ENCODE measurements at places on chromosomes 4 and X.
A peak's percentile ranks its signal among the peaks of the same experiment; 100 is the strongest.

GRCh38 chr4:169051761-169052593 is 41.9 kb upstream of the CBR4 start:
- DNase-seq, result peak; percentile 32

GRCh38 chr4:100786481-100786880 is 268.7 kb upstream of the EMCN start:
- no peak for DNase-seq

- DNase-seq, result no peak
Observed at GRCh38 chr4:2261853-2262144, at the start of gene MXD4. TSS of gene MXD4 (minus strand) at chr4:2262109. CDS start at chr4:2261980, 129 bp downstream.

- no peak for DNase-seq
Observed at GRCh38 chr4:185738820-185739219, 73.2 kb downstream of the SORBS2 start.

- DNase-seq, result no peak
Observed at GRCh38 chr4:183326853-183327252, 4.6 kb upstream of the CLDN24 start.

- peak; percentile 48 for DNase-seq
Observed at GRCh38 chr4:81921751-81922159, 450.0 kb upstream of the RASGEF1B start.

DNA sequence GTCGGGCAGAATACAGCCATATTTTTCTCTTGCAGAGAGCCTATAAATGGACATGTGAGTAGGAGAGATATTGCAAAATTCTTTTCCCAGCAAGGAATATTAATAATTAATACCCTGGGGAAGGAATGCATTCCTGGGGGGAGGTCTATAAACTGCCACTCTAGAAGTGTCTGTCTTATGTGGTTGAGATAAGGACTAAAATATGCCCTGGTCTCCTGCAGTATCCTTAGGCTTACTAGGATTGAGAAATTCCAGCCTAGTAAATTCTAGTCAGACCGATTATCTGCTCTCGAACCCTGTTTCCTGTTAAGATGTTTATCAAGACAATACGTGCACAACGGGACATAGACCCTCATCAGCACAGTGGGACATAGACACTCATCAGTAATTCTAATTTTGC is 872.6 kb downstream of the FSTL5 start:
- DNase-seq, result no peak

DNA sequence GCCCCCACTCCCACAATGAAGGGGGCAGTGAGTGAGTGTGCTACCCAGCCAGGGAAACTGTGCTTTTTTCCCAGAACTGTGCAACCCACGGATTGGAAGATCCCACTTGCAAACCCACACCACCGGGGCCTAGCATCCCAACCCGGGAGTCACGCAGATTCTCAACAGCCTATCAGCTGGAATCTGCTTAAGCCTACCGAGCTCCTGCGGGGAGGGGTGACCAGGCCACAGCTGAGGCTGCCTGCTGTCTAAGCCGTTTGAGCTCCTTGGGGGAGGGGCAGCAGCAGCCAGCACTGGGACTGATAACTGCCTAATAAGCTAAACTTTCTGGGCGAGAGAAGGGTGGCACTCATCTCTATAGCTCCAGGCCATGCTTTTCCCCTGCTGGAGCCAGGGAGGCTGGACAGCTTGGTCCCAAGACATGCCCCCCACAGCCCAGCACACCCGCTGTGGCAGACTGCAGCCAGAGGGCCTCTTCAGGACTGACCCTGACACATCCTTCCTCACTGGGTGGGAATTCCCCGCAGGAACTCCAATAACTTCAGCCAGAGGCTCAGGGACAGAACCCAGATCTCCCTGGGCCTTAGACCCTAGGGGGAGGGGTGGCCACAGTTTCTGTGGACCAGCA is 161.3 kb upstream of the MAGEB18 start:
- DNase-seq, result no peak

DNA sequence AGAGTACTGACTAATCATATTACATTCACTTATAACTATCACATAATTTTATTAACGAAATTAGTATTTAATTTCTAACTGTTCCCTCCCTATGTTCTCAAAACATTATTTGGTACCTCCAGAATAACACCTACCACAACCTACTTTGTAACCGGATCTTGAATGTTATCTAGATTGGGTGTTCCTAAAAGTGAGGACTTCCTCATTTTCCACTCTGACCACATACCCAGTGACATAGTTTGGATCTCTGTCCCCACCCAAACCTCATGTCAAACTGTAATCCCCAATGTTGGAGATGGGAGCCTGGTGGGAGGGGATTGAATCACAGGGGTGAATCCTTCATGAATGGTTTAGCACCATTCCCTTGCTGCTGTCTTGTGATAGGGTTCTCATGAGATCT is 21.8 kb downstream of the NR3C2 start:
- DNase-seq, result no peak

- DNase-seq, result no peak
Observed at GRCh38 chr4:113469926-113470325, 291.6 kb downstream of the CAMK2D start.

DNA sequence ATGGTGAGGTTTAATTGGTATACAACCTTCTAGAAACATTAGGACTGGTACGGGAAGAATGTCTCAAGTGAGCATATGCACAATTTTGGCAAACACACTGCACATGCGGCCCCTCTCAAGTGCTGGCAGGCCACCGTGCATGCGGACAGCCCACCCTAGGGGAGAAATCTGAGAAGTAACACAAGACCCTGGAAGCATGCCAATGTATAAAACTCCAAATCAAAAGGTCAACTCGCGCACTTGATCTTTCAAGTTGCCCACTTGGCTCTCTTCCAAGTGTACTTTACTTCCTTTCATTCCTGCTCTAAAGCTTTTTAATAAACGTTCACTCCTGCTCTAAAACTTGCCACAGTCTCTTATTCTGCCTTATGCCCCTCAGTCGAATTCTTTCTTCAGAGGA is 488.3 kb downstream of the CFAP47 start:
- no peak for DNase-seq

GRCh38 chrX:86171366-86171765 is 23.1 kb downstream of the DACH2 start:
- no peak for DNase-seq

GRCh38 chr4:125787707-125788106 is 473.0 kb downstream of the FAT4 start:
- DNase-seq, result no peak

- DNase-seq, result peak; percentile 77
Observed at GRCh38 chrX:15143050-15143824, 126.6 kb downstream of the ASB9 start.

DNA sequence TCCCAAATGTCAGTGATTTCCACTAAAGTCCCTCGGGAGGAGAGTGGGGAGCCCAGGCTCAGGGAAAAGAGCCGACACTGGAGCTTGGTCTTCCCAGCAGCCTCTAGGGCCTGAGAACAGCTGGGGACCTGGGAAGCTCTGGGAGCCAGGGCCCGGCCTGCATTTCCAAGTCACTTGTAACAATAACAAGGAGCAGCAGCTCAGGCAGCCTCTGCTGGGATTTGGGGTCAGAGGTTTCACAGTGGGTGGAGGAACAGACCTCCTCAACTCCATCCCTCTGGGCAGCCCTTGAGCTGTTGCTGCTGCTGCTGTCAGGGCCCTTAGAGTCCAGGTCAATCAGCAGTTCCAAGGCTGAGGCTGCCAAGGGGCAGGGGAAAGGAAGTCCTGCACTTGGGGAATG is 11.1 kb downstream of the STARD8 start:
- no peak for DNase-seq

DNA sequence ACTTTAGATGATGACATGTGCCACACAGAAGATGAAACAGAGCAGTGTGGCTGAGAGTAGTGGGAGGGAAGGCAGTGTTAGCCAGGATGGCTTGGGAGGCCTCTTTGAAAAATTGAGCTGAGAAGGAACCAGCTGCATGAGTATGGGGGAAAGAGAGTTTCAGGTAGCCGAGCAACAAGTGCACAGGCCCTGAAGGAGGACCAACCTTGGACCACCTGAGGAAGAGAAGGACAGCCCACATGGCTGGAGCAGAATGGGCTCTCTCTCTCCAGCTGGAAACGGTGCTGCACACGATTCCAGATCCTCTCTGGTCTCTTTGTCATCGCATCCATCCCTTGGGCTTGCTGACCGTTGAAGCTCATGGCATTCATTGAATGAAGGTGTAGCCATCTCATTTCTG is 23.9 kb upstream of the BCOR start:
- DNase-seq, result no peak

DNA sequence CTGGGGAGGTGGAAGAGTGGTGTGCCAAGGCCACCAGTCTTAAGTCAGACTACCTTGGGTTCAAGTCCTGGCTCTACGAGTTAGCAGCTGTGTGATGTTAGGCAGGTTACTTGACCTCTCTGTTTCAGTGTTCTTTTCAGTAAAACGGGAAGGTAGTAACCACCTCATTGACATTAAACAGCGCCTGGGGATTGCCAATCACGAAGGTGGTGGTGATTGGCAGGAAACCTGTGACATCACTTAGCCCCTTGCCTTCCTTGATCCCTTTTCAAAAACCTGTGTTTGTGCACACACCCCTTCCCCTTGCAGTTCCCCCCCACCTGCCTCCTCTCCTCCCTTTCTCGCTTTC is 7.6 kb downstream of the KLF3 start:
- no peak for DNase-seq

- no peak for DNase-seq
Observed at GRCh38 chrX:22389556-22390179, 117.0 kb downstream of the CBLL2 start.

DNA sequence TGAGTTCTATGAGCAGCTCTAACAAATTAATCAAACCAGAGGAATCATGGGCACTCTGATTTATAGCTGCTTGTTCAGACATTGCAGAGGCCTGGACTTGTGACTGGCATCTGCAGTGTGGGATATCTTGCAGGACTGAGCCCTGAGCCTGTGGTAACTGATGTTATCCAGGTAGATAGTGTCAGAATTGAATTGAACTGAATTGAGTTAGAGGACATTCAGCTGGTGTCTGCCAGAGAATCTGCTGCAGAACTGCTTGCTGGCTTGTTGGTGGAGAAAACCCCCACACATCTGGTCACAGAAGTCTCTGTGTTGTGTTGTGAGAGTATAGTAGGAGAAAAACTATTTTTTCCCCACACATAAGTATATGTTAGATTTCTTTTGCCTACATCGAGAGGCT is 42.2 kb downstream of the SMIM20 start:
- DNase-seq, result no peak

DNA sequence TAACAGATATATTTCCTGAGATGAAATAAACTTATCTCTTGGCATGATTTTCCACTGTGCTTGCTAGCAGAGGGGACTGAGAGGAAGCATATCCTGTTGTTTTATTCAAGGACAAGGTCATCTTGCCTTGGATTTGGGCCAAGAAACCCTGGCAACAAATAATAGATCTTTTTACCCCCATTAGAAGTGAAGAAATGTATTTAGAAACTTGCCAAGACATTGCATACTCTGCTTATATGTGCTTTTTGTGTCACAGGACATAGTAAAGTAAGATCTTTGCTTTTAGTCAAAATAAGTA is 170.2 kb downstream of the RAPGEF2 start:
- peak; percentile 63 for DNase-seq

- DNase-seq, result peak; percentile 5
Observed at GRCh38 chr4:119490335-119490734, 138.3 kb downstream of the PDE5A start.

- DNase-seq, result no peak
Observed at GRCh38 chr4:19776929-19777328, 474.8 kb upstream of the SLIT2 start.

Data from brain (organoid and tissue), 16 donors.